ENCODE measurements at places on chromosomes 12 and 14. TPM values are rescaled to one million over a fixed set of nuclear protein-coding genes. Genes with fewer than 3 reads are reported as not detected.

The FAIM2 gene
- 0.44 TPM for total RNA-seq

The TMEM132D gene
- total RNA-seq = not detected

DNA sequence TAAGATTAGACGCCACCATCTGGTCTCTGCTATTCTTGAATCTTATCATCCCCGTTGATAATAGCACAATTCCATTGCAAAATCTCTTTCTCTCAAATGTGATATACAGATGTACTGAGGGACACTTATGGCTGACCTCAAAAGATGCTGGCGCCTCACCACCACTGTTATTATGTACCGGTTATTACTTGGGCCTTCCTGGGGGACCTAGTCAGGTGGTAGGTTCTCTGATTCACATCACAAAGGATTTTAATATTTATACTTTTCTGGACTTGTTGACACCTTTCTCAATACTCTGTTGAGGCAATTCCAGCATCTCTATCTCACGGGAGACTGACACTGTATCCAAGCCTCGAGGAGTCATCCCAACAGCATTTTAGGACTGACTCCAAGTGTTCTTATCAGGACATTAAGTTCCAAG is 21.3 kb upstream of the FAM234B start:
- H3K4me3 ChIP-seq = no peak overlapping the region
- no peaks in the 10 kb centered on the region for H3K4me1 ChIP-seq
- no peak overlapping the region for H3K27ac ChIP-seq
- no peak for DNase-seq
- no peaks in the 10 kb centered on the region for H3K36me3 ChIP-seq

GRCh38 chr12:67441736-67442346 is 172.7 kb downstream of the CAND1 start:
- H3K27ac ChIP-seq = no peak overlapping the region
- H3K36me3 ChIP-seq = no peaks in the 10 kb centered on the region
- peak overlapping the region; percentile 37 for H3K4me3 ChIP-seq
- H3K27me3 ChIP-seq = no peaks in the 10 kb centered on the region
